Activated T-cell treated with anti-CD3 and anti-CD28 coated beads for 4 hours (primary cell): ENCODE measurements at places on chromosomes 6 and 20.

DNA sequence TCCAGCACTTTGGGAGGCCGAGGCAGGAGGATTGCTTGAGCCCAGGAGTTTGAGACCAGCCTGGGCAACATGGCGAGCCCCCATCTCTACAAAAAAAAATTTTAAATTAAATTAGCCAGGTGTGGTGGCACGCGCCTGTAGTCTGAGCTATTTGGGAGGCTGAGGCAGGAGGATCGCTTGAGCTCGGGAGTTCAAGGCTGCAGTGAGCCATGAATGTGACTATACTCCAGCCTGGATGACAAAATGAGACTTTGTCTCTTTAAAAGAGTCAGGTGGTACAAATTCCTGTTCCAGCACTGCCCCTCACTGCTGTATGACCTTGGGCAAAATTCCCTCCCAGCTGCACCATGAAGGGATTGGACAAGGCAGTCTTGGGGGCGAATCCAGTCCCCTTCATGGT, 28.5 kb downstream of the AHCY start:
- no peak for DNase-seq

DNA sequence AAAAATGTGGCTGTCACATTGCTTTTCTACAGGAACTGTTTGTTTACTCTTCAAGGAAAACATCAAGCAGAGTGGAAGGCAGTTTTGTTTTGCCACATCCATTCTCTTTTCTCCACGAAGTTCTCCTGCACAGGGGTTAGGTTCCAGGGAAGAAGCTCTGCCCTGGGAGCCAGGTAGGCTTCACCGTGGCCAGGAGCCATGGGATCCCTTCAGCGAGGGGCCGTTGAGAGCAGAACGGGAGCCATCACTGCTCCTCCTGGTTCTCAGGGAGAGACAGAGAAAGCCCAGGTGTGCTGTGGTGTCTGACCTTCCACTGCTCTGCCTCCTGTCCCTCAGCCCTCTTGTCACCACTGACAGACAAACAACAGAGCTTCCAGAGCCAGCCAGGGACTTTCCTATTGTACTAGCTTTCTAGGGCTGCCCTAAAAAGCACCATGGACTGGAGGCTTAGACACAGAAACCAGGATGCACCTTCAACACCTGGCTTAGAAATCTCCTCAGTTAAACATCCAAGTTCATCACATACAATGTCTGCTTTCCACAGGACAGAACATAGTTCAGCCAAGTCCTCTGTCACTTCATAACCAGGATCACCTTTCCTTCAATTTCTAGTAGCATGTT, 75.6 kb upstream of the SLC22A23 start:
- no peak for DNase-seq

DNA sequence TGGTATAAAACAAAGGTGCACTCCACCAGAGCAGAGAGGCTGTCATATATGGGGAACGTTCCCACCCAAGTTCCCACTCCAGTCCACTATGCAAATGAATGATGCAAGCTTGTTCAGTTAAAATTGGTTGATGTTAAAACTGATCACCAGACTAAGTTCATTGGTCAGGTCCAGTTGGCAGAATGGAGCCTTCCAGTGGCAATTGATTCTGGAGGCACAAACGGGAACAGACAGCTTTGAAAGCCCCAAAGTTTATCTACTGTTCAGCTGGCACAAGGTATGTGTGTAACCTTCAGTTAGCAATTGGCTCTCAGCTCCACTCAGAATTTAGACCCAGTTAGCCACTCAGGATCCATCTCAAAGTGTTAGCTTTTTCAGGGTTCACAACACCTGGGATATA, 119.4 kb upstream of the CEP85L start:
- DNase-seq, result no peak

GRCh38 chr20:24489193-24489592, 19.8 kb downstream of the SYNDIG1 start:
- no peak for DNase-seq

GRCh38 chr20:23937303-23938117, 51.1 kb downstream of the GGTLC1 start:
- peak; percentile 45 for DNase-seq

DNA sequence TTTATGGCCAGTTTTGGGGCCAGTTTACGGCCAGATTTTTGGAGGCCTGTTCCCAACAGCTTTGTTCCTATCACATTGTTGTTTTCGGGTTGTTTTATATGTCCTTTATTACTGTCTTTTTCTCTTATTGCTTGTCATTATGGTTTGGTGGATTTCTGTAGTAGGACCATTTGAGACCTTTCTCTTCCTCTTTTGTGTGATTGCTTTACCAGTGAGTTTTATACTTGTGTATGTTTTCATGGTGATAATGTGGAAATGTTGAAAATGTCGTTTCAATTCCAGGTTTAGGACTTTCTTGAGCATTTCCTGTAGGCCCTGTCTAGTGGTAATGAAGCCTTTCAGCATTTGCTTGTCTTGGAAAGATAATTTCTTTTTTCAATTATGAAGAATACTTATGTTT, 17.8 kb downstream of the HLA-B start:
- DNase-seq, result no peak

DNA sequence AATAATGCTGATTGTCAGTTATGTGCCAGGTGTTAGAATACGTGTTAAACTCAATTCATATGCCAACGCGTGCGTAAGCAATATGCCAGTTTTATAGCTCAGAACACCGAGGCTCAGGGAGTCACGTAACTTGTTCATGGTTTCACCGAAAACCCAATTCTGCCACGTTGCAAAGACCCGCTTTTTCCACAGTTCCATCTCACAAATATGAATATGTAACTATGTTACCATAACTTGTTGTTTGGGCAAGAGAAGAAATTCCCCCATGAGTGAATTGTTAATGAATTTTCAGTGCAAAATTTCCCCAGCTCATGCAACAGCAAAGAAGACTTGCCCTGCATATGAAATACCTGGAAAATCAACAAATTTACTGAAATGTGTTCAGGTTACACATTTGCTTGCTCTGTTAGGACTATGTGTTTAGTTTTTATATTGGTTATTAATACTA, 30.1 kb downstream of the SF3B5 start:
- DNase-seq, result no peak

DNA sequence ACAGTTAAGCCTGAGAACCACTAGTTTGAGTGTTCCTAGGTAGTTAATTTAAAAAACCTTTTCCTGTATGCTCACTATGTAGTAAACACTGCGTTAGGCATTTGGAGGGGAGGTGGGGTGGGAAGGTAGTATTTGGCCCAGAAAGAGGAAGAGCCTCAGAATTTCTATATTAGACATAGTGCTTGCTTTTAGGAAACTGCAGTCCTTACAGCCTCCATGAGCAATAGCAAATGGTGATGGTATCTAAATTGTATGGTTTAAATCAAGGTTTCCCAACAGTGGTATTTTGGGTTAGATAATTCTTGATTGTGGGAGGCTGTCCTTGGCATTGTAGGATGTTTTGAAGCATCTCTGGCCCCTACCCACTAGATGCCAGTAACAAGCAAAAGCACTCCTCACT, 61.5 kb upstream of the RIPOR2 start:
- DNase-seq, result no peak
